ENCODE measurements at places on chromosomes 11 and 22.

DNA sequence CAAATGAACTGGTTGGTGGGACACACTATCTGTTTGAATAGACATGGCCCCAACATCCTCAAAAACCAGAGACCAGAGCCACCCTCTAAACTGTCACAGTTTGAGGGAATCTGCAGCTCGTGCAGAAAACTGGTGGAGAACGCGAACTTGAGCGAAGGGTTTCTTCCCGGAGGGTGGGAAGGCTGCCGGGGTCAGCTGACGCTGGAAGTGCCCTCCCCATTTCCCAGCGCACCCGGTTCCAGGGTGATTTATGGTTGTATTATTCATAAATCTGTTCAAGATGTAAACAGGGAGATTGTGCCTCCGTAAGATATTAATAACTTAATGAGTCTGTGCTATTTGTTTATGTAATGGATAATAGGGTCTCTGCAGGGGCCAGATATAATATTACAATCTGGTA lies 1396.7 kb downstream of the BRD1 start:
- no peak for DNase-seq

- DNase-seq: no peak
Observed at GRCh38 chr11:90704510-90704909, 481.7 kb upstream of the CHORDC1 start.

- no peak for DNase-seq
Observed at GRCh38 chr22:45268167-45268957, 16.4 kb upstream of the UPK3A start.

GRCh38 chr11:77522215-77522614 lies 48.3 kb upstream of the PAK1 start:
- DNase-seq: no peak

DNA sequence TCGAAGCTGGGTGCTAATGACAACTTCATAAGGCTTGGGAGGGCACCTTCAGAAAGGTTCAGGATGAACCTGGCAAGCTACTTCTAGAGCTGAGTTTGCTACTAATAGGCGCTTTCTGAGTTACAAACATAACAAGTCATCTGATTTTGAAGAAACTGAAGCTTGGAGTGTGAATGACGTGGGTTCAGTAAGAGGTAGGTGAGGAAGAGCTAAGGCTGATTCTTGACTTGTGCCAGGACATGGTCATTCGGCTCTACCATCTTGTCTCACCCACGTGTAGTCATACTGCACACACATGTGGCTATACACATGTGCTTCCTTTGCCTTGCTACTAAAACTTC lies 56.4 kb downstream of the SWAP70 start:
- no peak for DNase-seq

DNA sequence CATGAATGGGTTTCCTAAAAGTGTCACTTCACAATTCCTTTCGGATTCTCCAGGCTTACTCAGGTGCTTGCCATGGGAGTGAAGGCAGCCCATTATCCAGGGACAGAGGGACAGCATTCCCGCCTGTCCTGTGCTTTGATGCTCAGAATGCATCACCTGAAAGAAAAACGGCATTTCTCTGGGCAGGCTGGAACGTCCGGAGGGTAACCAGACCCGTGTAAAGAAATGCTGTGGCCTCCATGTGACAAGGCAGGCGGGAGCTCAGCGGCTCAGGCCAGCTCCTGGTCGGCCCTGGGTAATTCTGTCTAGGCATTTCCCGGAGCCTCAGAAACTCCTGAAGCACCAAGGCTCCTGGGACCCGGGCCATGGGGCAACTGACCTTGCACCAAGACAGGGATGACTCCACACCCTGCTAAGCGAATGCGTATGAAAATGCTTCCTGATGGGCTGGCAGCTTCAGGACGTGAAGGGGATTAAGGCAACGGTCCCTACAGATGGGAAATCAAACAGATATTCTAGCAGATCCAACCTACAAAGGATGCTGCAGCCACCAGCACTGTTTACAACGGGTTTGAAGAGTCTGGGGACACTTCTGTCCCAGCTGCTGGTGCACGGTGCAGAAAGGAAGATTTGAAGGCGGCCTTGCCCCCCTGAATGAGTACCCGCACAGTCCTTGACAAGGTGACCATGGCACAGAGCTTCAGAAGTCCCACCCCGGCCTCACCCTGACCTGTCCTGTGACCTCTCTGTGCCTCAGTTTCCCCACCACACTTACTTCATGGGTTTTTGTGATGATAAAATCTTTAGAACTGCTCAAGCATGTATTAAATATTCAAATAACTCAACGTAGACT lies 13.6 kb upstream of the FGF3 start:
- DNase-seq: no peak

DNA sequence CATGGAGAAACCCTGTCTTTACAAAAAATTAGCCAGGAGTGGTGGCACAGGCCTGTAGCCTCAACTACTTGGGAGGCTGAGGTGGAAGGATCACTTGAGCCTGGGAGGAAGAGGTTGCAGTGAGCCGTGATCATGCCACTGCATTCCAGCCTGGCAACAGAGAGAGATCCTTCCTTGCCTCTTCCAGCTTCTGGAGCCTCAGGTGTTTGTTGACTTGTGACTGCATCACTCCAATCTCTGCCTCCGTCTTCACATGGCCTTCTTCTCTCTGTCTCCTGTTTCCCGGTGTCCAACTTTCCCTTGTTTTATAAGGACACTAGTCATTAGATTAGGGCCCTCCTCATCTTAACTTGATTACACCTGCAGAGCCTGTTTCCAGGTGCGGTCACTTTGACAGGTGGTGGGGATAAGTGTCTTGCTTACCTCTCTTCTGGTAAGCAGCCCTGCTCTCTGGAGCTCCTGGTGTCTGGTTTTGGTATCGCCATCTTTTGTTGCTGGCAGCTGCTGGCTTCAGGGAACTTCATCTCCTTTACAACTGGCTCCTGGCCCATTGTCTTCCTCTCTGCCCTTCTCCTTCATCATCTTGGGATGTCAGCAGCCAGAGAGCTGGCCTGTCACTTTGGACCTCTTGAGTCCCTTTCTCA lies 8.2 kb upstream of the USP2 start:
- no peak for DNase-seq

GRCh38 chr11:105789579-105790420 lies 179.9 kb downstream of the GRIA4 start:
- DNase-seq: no peak

DNA sequence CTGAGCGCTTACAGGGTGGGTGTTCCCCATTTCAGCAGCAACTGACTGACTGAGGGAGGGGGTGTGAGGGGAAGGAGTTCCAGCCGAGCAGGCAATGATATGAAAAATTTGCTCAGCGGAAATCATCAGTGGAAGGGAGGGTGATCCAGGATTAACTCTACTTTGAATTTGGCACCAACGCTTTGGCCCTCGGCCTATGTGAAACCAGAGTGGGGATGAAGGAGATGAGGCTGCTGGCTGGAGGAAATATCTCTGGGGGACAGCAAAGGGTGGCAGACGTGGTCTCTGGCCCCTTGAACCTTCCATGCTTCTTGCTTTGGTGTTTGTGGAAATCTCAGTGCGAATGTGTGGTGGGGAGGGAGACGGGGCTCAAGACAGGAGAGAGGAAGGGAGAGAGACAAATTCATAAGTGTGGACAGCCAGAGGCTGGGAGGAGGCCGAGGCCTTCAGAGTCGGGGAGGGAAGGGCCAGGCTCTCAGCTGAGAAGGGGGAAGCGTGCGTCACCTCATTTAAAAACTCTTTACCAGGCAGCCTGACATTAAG lies 83.6 kb downstream of the FDX1 start:
- no peak for DNase-seq

DNA sequence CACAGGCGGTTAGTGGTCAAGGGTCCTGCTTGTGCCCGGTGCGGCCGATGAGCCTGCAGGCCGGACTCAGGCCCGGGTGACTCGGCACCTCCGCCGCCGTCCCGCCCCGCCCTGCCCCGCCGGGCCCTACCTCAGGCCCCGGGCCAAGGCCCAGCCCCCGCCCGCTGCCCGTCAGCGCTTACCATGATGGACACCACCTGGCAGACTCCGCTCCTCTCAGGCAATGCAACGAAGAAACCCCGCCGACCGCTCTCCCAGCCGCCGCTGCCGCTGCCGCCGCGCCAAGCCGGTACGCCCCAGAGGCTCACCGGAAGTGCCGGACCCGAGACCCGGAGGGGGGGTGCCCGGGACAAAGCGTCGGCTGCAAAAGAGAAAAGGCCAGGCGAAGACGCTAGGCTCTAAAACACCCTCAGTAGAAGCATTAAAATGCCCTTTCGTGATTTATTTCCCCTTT lies at the start of gene UFD1:
Gene UFD1, minus strand, starts transcription at position 293 of the 454 bp plus-strand sequence. Its CDS starts 108 bp downstream, at position 185.
- DNase-seq: peak; percentile 64

DNA sequence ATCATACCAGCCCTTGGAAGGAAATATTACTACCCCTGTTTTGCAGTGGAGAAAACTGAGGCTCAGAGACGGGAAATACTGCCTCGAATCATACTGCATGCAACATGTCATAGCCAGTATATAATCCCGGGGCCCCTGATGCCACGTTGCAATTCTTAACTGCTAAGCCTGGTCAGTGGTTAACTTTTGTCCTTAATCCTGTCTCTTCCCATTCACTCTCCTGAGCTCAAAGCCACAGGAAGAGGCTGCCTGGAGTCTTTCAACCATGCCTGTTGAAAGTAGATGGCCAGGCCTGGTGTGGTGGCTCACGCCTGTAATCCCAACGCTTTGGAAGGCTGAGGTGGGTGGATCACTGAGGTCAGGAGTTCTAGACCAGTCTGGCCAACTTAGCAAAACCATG lies 166.6 kb downstream of the MIAT start:
- no peak for DNase-seq

- DNase-seq: no peak
Observed at GRCh38 chr22:45866126-45866645, 110.8 kb downstream of the WNT7B start.

DNA sequence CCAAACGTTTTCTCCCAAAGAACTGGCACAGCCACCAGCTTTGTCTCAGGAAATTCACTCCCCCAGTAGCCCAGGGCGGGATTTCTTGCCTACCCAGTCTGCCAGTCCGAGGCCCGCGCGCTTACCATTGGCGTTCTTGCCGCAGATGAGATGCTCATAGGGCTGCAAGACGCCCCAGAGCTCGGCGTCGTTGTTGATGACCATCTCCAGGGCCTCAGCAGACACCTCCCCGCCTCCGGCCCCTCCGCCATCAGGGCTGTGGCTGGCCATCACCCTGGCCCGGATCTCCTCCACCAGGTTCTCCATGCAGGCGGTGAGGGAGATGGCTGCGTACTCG lies 1.3 kb downstream of the ABTB2 start:
- peak; percentile 20 for DNase-seq

DNA sequence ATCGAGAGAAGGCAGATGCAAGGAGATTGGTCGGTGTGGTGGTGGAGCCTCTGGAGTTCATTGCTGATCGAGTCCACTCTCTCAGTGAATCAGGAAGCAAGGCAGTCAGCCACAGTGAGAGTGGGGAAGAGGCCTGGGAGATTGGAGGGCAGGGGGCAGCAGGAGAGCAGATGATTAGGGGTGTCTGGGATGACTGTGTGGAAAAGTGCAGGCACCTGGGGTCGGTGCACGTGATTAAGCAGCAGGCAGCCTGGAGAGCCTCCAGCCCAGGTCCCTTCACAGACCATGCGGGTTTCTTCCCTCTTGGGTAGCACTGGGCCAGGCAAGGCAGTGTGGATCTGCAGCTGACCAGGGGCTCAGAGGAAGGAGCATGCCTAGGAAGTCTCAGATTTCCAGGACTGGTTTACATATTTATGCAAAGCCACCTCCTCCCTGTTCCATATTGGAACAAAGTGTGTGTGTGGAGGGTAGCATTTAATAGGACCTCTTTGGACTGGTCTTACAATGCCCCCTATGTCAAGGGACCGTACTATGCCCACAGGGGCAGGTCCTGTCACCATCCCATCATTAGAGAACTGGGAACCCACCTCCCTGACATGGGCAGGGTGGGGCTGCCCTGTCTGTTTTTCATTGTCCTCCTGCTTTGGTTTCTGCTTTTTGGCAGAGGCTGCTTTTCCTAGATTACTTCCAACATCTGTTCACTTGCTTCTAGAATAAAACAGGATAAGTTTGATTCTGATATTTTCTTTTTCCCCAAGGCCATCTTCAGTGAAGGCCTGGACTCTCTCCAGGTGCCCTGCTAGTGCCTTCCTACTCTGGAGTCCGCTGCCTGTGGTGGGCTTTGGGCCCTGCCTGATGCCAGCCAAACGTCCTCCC lies 14.0 kb upstream of the GDPD5 start:
- no peak for DNase-seq

DNA sequence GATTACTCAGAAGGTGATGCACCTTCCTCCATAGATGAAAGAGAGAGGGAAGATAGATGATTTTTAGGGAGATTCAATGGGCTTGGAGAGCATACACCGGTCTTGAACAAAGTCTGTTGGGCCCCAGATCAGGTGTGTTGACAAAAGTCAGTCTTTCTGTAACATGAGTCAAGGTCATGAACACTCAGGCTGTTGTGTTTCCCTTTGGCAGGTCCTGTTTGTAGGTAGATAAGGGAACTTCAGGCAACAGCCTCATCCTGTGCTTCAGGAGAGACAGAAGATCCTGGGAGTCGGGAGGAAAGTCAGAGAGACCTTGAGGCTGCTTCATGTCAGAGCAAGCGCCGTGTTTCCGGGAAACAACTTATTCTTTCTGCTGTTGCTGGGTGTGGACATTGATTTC lies 703.1 kb downstream of the BRD1 start:
- no peak for DNase-seq

- peak; percentile 41 for DNase-seq
Observed at GRCh38 chr11:5476186-5476819, 12.2 kb upstream of the OR52D1 start.

- DNase-seq: peak; percentile 79
Observed at GRCh38 chr11:19777377-19778102, 64.9 kb downstream of the NAV2 start.

GRCh38 chr22:21818487-21819182 lies 48.8 kb downstream of the MAPK1 start:
- DNase-seq: no peak

- no peak for DNase-seq
Observed at GRCh38 chr11:69130654-69131053, 25.1 kb upstream of the SMIM38 start.

DNA sequence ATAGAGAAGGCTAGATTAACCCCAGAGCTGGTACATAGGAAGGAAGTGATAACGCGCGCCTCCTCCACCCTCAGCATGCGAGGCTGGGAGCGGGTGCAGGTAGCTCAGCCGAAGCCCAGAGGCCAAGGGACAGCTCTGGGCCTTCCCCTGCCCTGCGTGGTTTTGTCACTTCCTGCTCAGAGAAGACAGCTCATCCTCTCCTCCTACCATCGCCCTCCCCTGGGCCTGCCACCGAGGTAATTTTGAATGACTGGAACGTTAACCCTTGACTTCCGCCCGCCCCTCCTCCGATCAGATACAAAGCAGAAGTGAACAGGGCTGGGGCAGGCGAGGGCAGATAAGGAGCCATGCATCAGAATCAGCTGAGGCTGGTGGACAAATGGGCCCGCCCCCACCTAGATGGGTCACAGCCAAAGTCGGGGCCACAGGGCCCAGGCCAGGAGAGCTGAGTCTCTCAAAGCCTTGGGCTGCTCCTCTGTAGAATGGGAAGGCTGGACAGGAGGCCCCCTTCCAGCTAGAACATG lies 1.6 kb downstream of the RAC2 start:
- peak; percentile 30 for DNase-seq

- no peak for DNase-seq
Observed at GRCh38 chr11:73154178-73154577, 12.1 kb upstream of the FCHSD2 start.

GRCh38 chr22:46386312-46386711 lies 50.8 kb downstream of the TRMU start:
- DNase-seq: no peak

- no peak for DNase-seq
Observed at GRCh38 chr11:121241343-121242211, 51.0 kb upstream of the SC5D start.

- DNase-seq: no peak
Observed at GRCh38 chr11:379205-380094, 10.2 kb downstream of the B4GALNT4 start.

All from RWPE1 (cell line).